Posterior vena cava (tissue), 2 donors: ENCODE measurements at places on chromosomes 7 and 10. TPM values are rescaled to one million over a fixed set of nuclear protein-coding genes. Genes with fewer than 3 reads are reported as not detected.

The OPALIN gene
- not detected for total RNA-seq

The OGDHL gene
- not detected for total RNA-seq

The PIK3CG gene
- 4.7 TPM for total RNA-seq

- DNase-seq, result no peak
Measured at GRCh38 chr10:11697718-11698527, 44.3 kb upstream of the ECHDC3 start.

GRCh38 chr7:27162561-27163287 is 2.6 kb downstream of the HOXA9 start:
- DNase-seq, result no peak

DNA sequence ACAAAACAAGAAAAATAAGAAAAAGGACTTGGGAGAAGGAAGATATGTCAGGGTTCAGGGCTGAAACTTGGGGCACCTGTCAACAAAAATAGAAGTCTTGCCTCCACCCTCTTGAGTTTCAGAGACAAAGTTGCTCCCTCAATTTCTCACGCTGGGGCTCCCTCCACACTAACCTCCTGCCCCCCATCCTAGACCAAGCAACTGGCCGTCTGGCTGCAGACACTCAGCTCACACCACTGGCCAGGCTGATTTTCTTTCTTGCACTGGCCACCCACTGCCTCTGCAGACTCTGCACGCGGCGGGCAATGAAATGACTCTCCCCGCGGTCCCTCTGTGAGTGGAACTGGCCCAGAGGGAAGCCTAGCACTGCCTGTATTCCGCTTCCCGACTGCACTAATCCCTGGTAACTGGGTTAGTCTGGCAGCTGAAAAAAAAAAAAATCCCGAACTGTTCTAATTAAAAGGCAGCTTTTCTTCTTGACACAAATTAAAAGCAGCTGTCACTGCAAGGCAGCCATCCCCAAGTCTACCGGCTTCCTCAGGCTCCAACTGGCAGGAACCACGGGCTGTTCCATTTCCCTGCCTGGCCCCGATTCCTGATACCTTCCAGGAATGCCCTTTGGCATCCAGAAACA is 83.5 kb downstream of the SPDYE5 start:
- no peak for DNase-seq

GRCh38 chr10:132544744-132545658 is 7.4 kb downstream of the INPP5A start:
- DNase-seq, result peak; percentile 78

DNA sequence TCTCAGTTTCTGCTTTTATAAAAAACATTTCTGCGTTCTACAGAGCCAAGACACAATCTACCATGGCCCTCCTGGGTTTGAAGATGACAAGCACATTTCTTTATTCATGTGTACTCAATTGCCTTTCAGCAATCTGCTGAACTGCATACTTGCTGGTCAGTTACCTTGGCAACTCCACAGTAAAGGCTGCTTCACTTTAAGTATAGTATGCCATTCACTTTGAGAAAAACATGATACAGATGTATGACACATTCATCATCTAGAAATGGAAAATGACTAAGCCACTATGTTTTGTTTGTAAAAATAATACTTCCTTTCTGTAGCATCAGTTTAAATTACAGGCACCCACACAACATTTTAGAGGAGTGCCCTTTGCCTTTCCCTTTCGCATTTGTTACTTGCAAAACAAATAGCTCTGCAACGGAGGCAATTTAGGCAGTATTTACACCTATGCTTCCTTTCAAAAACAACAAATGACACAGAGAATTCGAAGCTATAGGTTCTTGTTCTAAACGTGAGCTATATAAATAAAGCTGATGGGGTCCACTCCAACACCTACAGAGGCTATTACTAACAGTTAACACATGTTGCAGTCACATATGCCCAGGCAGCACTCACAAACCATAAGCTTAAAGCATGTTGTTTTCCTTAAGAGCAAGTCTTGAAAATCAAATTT is 23.5 kb downstream of the SGCE start:
- no peak for DNase-seq
